Hippocampal formation (tissue), 2 donors: ENCODE measurements at places on chromosomes 1 and 21.

- no peak for DNase-seq
Measured at GRCh38 chr1:213327017-213327667, 276.1 kb downstream of the RPS6KC1 start.

- peak; percentile 25 for DNase-seq
Measured at GRCh38 chr1:119611701-119612113, 36.4 kb downstream of the ZNF697 start.

DNA sequence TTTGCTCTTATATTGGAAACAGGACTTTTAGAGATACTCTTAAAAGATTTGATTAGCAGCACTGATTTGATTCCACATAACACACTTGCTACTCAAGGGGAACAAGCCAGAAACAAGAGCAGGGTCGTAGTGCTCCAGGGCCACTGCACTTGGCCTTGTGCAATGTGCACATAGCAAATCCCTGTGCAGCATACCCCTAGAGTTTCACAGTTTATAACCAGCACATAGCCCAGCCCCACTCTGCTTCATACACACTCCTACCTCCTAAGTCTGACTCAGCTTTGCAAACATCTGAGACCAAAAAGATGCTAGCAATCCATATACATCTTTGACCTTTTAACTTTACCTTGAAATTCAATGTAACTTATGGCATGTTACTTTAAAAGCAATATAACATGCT lies 157.6 kb downstream of the VAV3 start:
- DNase-seq, result no peak

- DNase-seq, result no peak
Measured at GRCh38 chr1:89781494-89782126, 39.2 kb upstream of the LRRC8D start.

DNA sequence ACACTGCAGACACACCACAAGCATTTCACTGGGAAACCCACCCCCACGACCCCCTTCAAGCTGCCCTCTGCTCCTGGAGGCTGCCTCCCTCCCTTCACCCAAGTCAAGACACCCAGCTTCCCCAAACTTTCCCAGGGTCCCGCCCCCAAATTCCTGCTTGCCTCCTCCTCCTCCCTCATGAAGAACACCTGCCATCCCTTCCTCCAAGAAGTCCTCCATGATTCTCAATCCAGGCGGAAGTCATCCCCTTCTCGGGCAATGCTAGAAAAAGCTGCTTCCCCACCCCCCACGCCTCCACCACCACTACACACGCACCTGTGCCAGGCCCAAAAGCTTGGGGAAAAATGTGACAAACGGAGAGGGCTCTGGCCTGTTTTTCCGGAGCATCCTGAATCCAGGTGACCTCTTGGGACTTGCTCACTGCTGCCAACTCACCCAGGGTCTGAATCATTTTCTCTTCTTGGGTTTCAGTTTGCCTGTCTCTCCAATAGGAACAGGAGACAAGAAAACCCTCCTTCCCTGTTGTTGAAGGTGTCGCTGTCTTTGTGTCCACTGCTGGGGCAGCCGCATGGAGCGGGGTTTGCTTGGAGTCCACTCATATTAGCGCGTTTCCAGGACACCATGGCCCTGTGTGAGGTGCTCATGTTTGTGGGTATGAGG lies 101.0 kb upstream of the CASZ1 start:
- DNase-seq, result no peak

DNA sequence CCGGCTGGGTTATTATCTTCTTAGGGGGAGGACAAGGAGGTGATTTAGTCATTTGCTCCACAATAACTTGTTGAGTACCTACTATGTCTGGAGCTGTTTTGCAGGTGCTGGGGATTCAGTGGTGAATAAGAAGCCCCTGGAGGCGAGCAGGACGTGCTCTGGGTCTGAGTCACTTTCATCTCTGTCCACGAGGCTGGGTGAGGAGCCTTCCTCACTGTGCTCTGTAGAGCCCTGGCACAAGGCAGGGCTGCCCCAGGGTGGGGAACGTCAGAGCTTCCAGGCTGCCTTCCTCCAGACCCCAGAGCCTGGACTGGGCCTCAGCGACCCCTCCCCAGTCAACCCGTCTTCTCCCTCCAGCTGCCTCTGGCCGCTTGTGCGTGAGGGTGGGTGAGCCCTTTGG lies 2.5 kb upstream of the PADI6 start:
- DNase-seq, result no peak

- no peak for DNase-seq
Measured at GRCh38 chr1:183841950-183842794, 37.3 kb downstream of the RGL1 start.

DNA sequence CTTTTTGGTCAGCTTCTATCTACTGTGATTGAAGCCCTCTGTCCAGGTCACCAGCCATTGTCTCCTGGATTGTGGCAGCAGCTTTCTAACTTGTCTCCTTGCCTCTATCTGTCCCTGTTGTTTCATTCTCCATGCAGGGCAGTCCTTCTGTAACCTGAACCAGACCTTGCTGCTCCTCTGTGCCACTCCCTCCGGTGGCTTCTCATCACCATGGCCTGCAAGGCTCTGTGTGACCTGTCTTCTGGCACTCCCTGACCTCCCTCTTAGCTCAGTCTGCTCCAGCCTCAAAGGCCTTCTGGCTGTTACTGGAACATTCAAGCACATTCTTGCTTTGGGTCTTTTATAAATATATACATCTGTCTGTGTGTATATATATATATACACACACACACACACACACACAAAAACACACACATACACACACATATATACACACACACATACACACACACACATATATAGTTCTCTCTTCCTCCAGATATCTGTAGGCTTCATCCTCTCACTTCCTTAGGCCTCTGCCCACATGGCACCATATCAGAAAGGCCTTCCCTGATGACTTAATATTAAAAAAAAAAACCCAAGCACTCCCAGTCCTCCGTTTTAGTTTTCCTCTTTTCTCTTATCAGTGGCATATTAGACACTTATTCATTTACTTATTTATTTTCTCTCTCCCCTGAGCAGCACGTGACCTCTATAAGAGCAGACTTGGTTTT lies 21.2 kb upstream of the JUN start:
- no peak for DNase-seq

DNA sequence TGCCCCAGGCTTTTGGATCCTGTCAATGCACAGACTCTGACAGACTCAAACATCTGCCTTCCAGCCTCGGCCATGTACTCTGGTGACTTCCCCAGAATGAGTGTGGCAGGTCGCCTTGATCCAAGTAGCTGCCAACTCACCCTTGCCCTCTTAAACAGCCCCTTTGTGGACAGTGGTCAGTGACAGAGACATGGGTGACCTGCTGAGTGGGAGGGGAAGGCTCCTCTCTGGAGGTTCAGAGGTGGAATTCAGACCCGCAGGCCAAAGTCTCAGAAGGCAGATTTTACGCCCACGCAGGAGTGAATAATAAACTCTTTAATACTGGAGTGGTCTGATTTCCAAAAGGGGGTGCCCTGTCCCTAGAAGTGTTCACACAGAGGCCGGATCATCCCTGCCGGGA lies 63.5 kb downstream of the TLR5 start:
- DNase-seq, result no peak

DNA sequence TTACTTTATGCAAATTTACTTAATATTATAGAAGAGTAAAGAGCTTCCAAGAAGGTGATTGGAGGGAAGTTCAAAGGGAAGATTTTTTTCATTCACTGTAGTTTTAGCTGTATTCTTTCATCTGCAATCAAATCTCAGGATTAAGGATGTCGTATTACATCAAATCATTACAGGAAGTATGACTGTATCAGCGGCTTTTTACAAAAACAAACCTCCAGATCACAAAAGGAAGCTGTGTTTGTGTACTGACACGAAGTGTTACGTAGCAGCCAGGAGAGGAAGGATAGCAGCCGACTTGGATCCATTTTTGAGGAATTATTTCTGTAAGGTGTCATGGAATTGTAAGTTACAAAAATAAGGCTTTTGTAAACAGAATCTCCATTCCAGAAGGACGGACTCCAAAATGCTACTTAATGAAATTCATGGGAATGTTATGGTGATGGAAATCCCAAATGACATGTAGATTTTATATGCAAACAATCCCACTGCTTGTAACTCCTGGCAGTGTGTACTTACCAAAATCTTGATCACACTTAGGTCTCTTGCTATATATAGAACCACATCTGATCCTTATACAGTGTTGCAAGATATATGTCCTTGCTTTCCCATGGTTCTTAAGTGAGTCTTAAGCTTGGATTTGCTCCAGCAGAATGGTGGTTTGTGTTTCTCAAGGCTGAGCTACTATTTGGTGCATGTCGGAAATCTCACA lies 49.8 kb downstream of the KCNJ15 start:
- DNase-seq, result no peak

- DNase-seq, result no peak
Measured at GRCh38 chr1:11138952-11139351, 39.3 kb upstream of the EXOSC10 start.

- DNase-seq, result no peak
Measured at GRCh38 chr1:6779089-6779805, 6.0 kb upstream of the CAMTA1 start.

DNA sequence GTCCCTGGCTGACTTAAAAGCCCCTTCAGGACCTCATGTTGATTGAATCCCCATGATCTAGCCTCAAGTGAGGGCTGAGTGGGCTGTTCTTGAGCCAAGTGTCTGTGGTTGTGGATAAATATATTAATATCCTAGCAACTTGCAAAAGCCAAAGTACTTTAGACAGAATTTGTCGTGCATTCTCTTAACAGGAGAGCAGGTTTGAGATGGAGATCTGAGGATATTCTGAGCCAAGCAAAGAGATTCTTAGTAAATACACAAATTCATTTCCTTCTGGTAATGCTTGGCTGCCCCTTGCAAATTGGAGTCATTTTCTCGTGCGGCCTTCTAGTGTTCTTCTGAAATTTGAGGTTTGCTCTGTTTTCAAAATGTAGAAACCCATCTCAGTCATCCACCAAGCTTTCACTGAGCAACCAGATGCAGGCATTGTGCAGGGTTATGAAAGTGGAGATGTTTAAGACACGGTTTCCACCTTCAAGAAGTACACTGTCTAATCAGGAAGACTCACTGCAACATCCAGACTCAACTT lies 242.1 kb upstream of the JUN start:
- no peak for DNase-seq

- no peak for DNase-seq
Measured at GRCh38 chr1:30852026-30852425, 56.5 kb downstream of the SDC3 start.

GRCh38 chr1:204917802-204918201 lies 47.1 kb downstream of the NFASC start:
- no peak for DNase-seq

DNA sequence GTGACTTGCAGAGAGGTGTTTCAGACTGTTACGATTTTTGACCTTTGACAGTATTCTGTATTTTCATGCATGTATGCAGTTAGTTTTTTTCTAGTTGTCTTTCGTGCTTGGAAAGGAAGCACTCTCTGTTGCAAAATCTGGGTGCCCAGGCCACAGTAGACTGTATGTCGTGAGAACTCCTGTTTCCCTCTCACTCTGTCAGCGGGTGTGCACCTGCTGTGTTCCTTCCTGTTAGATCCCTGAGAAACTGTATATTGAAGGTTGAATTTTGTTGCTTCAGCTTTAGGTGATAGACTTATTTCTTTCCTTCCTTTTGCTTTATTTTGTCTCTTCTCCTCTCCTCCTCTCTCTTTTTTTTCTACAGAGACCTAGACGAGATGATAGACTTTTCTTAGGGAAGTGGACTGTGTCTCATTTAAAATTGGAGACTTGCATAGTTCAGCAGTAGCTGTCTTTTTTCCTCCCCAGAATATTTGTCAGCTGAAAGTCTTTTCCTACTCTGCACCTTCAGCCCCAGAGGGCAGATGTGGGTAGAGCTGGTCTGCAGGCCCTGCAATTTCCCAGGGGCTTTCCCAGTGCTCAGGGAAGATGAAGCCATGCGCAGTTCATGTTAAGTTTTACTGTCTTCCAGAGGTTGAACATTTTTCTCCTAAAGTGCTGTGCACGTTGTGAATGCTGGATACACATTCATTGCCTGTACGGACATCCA lies 1.4 kb downstream of the TRAPPC10 start:
- DNase-seq, result no peak

DNA sequence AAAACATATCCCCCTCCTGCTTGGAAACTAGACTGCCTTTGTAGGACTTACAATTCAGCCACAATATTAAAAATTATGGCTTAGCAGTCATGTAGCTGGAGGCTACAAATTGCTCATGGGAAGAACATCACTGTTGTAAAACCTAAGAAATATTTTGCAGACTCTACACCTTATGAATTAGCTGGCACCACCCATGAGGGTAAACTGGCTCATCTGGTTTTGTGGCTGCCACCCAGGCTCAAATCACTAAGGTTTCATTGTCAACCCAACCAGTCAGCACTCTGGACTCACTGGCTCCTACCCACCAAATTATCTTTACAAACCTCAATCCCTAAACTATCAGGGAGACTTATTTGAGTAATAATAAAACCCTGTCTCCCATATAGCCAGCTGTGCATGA lies 100.7 kb upstream of the OLFM3 start:
- no peak for DNase-seq
